AG04449 (cell line): ENCODE measurements at places on chromosomes 5 and 9.

- DNase-seq, result no peak
Measured at GRCh38 chr5:140166911-140167310, 8.1 kb upstream of the CYSTM1 start.

- no peak for DNase-seq
Measured at GRCh38 chr5:107301999-107302398, 368.7 kb downstream of the EFNA5 start.

GRCh38 chr5:19547640-19548039, 440.4 kb downstream of the CDH18 start:
- DNase-seq, result peak; percentile 46

GRCh38 chr9:90774682-90775081, 26.9 kb upstream of the SYK start:
- DNase-seq, result no peak

DNA sequence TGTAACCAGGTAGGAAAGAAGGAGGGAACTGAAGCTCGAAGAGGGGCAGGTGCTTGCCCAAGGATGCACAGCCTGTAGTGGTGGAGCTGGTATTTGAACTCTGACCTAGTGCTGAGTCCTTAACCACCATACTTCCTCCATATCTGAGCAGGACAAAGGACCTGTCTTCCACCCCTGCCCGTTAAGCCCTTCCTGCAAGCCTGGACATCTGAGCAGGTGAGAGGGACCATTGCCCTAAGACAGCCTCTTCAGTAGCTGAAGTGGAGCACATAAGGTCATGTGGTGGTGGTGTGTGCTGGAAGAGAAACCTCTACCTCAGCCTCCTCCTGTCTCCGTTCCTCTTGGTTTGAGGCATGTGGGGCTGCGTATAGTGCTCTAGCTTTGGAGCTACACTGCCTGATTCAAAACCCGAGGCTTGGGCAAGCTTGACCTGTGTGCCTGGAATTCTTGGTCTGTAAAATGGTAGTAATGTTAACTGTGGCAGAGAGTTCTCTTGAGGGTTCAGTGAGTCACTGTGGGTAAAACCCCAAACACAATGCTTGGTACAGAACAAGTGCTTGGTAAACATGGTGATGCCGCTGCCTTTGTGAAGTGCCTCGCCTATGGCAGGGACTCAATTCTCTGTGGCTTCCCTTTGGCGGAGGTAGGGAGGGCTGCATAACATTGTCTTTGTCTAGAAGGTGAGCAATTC, 7.4 kb downstream of the GALNT10 start:
- no peak for DNase-seq

- DNase-seq, result no peak
Measured at GRCh38 chr5:92470770-92471169, 1087.7 kb upstream of the ARRDC3 start.

DNA sequence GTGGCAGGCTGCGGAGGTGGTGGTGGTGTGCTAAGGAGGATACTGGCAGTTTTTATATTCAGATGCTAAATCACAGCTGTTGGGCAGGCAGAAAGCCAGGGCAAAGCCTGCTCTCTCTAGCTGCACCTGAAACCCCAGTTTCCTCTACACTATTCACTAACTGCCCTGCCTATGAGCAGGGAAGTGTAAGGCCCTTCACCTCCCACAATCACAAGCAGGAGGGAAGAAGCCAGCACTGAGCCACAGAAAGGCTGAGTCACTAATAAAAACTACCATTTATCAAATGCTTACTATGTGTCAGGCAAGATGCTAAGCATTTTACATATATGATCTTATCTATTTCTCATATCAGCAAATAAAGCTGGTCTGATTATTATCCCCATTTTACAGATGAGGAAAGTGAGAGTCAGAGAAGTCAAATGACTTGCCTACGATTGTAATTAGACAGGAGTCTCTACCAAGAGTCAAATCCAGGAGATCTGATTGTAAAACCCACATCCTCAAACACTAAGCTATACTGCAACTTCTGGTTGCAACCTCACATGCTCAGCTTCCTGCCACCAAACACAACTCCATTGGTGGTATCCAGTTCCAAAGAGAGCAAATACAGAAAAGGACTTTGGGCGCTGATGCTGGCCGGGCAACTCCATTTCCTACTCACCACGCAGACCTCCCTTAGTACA, 17.7 kb upstream of the IL6ST start:
- DNase-seq, result no peak

- no peak for DNase-seq
Measured at GRCh38 chr5:180169248-180170105, 39.5 kb downstream of the RASGEF1C start.

DNA sequence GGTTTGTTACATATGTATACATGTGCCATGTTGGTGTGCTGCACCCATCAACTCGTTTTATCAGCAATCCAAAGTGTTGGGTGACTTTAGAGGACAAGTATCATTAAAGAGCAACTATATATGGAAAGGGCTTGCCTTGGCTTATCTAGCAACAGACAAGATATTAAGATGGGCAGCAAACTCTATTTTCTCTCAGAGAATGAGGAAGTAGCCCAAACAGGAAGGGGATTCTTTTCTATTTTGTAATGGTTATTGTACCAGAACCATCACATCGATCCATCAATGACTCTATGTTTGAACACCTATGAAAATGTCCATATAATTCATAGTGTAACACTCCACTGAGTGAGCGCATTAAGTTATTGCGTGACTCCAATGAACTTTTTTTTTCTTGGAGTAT, 260.1 kb upstream of the SLC24A2 start:
- DNase-seq, result no peak

GRCh38 chr5:30475429-30475828, 718.1 kb upstream of the CDH6 start:
- DNase-seq, result no peak

GRCh38 chr5:93401634-93402213, 179.3 kb downstream of the NR2F1-AS1 start:
- no peak for DNase-seq

GRCh38 chr5:17373406-17373805, 124.6 kb upstream of the TAF11L2 start:
- no peak for DNase-seq

- DNase-seq, result no peak
Measured at GRCh38 chr5:129124608-129125007, 30.1 kb downstream of the ISOC1 start.

DNA sequence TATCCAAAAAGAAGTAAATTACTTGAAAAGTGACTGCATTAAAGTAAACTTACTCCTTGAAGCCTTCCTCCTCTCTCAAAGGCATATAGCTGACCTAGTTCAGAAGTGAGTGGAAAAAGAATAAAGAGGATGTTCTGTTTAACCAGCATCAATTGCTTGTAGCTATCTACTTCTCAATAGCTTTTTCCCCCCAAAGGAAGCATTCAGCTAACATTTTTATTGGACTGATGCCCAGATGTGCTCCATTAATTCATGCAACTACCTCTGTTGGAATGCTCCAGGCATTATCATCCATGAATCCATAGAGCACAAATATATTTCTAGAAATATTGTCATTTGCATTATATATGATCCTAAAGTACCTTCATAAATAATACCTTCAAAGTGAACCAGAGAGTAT, 132.8 kb downstream of the RASEF start:
- no peak for DNase-seq

- no peak for DNase-seq
Measured at GRCh38 chr5:32840606-32841005, 129.5 kb downstream of the NPR3 start.

DNA sequence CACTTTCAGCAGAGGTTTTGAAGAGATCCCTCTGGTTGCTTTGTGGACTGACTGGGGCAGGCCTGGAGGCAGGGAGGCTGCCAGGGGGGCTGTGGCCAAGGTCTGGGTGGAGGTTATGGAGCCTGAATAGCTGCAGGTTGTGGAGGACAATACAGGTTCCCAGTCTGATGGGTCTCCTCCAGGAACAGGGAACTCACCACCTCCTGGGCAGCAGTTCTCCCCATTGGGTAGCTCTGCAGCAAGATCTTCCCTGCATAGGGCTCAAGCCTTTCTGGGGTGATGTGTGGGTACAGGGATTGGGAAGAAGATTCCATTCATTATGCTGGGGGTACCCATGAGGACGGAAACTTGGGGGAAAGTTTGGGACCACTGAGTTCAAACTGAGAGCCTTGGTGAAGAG, 6.8 kb downstream of the AQP3 start:
- DNase-seq, result no peak

- no peak for DNase-seq
Measured at GRCh38 chr5:38878391-38879077, 32.7 kb downstream of the OSMR start.

- DNase-seq, result no peak
Measured at GRCh38 chr5:64532657-64533056, 26.8 kb downstream of the RGS7BP start.
